Glutamatergic neuron (in vitro differentiated cells): ENCODE measurements at places on chromosomes 5 and 9. TPM values are rescaled to one million over a fixed set of nuclear protein-coding genes. Genes with fewer than 3 reads are reported as not detected.
A peak's percentile ranks its signal among the peaks of the same experiment; 100 is the strongest.

DNA sequence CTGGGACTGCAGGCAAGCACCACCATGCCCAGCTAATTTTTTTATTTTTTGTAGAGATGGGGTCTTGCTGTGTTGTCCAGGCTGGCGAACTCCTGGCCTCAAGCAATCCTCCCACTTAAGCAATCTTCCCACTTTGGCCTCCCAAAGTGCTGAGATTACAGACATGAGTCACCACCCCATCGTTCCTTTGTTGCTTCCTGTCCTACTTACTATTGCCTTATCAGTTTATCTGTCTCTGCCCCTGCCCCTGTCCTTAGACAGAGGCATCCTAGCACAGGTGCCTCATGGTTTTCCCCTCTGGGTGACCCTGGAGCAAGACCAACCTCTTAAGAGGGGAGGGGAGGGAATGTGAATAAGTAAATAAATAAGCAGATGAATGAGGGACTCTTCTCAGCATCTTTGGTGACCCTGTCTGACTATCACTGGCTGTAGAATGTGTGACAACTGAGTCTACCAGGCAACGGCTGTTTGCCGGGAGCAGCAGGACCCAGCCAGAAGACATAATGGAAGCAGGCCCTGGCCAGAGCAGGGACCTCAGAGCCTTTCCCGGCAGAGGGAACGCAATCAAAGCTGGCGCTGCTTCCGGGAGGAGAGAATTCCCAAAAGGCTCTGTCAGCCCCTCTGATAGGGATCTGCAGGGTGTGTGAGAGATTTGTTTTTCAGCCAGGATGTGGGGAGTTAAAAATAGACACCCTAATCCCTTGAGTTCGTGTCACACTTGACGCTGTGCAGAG, 43.8 kb upstream of the DAB2IP start:
- no peak overlapping the region for H3K4me3 ChIP-seq
- H3K27me3 ChIP-seq: no peaks in the 10 kb centered on the region
- peak overlapping the region; percentile 60 for H3K27ac ChIP-seq
- H3K36me3 ChIP-seq: no peaks in the 10 kb centered on the region

Gene RASEF
- 0.25 TPM for total RNA-seq

GRCh38 chr9:108634204-108634603, 221.6 kb downstream of the ACTL7B start:
- no peaks in the 10 kb centered on the region for H3K4me1 ChIP-seq
- no peak overlapping the region for H3K4me3 ChIP-seq
- no peak overlapping the region for H3K27ac ChIP-seq
- no peak for DNase-seq

Gene SEMA4D
- total RNA-seq: 192 TPM

GRCh38 chr5:138503487-138504270, 38.4 kb downstream of the EGR1 start:
- H3K27ac ChIP-seq: no peak overlapping the region
- DNase-seq: no peak
- no peaks in the 10 kb centered on the region for H3K4me1 ChIP-seq
- H3K36me3 ChIP-seq: no peaks in the 10 kb centered on the region
- no peak overlapping the region for H3K4me3 ChIP-seq

GRCh38 chr5:95941756-95942155, 19.9 kb downstream of the ELL2 start:
- DNase-seq: no peak
- no peak overlapping the region for H3K4me3 ChIP-seq
